ENCODE measurements at places on chromosomes 3 and 15. TPM values are rescaled to one million over a fixed set of nuclear protein-coding genes. Genes with fewer than 3 reads are reported as not detected.

The GOLGA6L10 gene
- total RNA-seq: under 0.01 TPM

DNA sequence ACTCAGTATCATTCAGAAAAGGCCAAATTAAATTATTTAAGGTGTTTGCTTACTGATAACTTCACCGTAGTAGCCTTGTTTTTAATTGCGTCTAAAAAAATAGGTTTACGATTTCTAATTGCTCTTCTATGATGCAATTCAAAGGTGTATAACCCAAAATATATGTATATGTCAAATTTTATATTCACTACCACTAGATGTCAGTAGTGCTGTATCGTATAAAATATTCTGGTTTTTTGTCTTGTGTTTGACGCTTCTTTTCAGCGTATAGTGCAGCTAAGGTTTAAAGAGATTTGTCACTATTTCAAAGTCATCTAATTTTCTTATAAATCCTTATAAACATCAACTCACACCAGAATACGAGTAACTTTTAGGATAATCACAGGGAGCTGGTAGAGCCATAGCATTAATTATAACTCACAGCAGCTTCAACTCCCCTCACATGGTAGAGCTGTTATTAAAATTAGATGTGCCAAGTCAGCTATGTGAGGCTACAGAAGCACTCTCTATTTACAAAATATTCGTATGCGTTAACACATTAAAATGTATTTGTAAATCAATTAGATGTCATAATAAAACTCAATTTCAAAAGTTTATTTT is 3.5 kb downstream of the PFN2 start:
- DNase-seq: peak; percentile 69

- DNase-seq: no peak
Observed at GRCh38 chr3:73855813-73856212, 231.1 kb upstream of the PDZRN3 start.

DNA sequence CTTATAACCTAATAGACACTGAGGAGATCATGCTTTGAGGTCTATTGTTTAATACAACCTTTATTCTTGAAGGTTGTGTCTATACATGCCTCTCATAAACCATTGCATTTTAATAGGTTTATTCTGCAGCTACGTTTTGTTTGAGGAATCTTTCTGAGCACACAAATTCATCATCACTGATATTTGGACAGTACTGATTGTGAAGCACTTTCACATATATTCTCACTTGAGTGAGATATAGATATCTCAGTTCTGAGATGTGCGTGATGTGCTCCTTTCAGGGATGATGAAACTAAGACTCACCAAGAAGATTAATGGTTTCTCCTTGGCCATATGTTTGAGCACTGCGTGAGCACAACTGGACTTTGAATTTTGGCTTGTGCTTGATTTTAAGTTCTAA is 374.4 kb downstream of the LPP start:
- DNase-seq: no peak

DNA sequence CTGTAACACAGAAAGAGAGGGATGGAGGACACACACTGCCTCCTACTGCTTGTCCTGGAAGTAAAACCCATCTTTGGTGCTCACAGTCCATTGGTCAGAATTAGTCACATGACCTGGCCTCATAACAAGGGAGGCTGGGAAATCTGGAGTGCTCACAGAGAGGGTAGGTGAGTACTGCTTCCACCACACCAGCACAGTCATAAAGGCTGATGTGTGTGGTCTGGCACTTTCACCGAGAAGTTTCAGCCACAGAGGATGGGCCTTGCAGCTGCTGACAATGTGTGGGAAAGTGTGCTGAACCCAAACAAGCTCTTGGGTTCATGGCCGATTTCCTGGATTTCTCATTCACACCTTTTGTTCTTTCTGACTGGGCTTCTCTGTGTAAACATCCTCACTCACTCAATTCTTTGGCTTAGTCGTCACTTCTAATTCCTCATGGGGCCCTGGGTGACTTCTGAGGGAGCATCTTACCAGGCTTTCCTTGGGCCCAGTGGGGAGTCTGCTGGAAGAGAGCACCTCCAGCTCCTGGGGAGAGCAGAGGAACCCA is 100.7 kb downstream of the ASB7 start:
- DNase-seq: peak; percentile 93

DNA sequence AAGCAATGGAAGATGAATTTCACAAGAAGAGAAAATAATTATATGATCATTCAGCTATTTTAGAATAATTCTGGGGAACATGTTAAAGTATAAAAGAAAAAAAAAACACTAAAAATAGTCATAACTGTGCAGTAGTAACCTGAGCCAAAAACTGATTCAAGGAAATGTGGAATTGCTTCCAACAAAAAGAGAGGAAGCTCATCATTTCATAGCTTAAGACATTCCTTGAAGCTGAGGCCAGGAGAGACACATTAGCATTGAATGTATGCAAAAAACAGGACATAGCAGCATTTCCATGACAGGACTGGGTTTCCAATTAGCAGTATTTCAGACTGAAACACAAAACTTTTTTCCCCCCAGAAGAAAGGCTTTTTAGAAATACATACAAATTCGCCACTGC is 27.7 kb upstream of the LRRN1 start:
- DNase-seq: no peak

DNA sequence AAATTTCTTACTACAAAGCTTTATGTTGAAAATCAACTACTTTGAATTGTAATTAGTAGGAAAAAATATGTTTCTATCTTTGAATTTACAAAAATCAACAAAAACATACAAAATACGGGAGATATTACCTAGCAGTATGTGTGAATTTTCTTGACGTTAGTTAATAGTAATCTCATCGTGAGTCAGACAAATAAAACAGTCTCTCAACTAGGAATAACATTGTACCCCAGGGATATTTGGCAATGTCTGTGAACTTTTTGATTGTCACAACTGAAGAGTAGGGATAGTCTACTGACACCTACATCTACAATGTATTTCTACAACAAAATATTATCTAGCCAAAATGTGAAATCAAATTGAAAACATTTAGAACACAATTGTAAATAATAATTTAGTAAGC is 250.3 kb downstream of the POLQ start:
- DNase-seq: no peak

- DNase-seq: no peak
Observed at GRCh38 chr3:30314757-30315325, 291.6 kb upstream of the TGFBR2 start.

Data from IMR-90 (cell line).